ENCODE measurements at places on chromosomes 7 and 10.

DNA sequence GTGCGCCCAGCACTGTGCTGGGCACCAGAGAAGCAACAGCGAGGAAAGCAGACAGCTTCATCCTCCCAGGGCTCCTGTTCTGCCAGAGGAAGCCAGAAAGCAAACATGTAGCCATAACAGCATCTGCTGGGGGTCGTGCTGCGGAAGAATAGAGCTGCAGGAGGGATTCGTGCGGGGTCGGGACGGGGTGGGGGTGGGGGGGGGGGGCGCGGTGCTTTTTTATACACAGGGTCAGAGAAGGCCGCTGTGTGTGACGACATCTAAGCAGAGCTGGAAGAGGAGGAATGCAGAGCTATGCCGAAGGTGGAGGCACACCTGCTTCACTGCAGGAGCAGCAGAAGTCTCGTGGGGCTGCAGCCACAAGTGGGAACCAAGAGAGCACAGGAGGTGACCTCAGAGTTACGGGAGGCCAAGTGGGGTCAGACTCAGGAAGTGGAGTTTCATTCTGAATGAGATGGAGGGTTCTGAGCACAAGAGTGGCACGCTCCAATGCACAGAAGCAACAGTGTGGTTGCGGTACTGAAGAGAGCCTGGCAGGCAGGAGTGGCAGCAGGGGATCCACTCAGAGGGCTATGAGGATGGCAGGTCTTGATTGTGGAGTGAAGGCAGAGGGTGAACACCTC is 11.1 kb downstream of the PKD1L1 start:
- no peak for DNase-seq

- no peak for DNase-seq
Observed at GRCh38 chr7:16918288-16918895, 36.6 kb upstream of the AGR3 start.

DNA sequence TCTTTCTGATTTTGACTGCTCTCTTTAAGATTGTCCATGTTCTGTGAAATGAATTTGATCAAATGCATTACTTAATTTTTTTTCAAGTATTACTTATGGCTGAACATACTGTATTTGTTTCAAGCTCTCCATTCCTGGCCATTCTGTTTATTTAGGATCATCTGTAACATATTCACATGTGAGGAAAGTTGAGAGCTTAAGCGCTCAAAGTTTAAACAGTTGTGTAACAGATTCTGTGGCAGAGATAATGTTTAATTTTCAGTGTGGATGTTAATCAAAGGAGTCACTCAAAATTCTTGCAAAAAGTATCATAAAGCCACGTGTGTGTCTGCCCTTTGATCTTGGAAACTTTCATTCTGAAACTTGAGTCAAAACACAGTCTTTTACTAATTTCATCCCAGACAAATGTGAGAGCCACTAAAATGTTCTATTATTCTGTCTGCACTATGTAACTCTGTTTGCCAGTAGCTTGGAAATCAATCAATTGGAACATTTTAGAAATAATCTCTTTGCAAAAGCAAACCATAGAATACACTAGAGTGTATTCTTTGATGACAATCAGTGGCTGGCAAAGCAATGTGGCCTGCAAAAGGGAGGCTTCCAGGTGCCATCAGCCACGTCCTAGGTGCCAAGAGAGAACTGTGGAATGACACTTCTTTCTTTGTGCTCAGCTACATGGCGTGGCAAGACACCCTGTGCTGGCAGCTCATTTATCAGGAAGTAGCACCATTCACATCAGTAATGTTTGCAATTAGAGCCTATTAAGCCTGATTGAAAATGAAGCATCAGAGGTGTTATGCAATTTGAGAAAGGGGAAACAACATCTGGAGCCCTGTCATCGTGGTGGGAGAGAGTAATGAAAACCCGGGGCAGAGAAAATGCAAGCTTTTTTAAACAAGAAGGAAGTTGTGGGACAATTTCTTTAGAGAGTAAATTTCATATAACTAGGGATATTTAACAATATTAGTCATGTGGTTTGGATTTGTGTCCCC is 40.9 kb downstream of the ARL5B start:
- no peak for DNase-seq

- no peak for DNase-seq
Observed at GRCh38 chr7:51279391-51280023, 37.1 kb downstream of the COBL start.

DNA sequence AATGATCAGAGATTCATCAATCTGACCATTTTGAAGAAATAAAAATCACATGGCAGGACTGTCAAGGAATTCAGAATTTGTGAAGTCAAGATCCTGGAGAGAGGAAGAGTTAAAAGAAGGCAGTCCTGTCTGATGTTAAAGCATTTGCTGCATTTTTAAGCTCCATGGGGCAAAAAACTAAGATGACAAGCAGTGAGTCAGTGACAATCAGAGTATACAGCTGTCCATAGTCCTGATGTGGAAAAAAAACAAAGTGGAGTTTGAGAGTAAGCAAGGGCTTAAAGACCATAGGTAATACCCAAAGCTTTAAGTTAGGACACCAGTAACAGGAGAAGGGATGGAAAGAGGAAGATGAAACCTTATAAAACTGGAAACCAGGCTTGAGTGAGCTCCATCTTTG is 412.7 kb upstream of the ANKRD30A start:
- no peak for DNase-seq

DNA sequence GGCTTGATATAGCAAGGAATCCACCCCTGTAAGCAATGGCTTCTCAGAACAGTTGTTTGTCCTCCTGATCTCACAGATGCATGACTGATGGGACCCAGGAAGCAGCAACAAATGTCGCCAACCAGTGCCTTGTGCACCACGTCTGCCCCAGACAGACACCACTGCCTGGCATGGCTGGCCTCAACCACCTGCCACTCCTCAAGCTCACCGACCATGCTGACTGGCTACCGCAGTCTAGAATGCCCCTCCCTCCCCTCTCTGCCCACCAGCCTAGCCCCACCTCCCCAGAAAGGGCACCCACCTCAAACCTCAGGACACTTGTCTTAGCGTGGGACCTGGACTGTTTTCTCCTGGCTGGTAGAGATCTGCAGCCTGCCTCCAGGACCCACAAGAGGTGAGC is 24.0 kb downstream of the LRRC20 start:
- DNase-seq: no peak

DNA sequence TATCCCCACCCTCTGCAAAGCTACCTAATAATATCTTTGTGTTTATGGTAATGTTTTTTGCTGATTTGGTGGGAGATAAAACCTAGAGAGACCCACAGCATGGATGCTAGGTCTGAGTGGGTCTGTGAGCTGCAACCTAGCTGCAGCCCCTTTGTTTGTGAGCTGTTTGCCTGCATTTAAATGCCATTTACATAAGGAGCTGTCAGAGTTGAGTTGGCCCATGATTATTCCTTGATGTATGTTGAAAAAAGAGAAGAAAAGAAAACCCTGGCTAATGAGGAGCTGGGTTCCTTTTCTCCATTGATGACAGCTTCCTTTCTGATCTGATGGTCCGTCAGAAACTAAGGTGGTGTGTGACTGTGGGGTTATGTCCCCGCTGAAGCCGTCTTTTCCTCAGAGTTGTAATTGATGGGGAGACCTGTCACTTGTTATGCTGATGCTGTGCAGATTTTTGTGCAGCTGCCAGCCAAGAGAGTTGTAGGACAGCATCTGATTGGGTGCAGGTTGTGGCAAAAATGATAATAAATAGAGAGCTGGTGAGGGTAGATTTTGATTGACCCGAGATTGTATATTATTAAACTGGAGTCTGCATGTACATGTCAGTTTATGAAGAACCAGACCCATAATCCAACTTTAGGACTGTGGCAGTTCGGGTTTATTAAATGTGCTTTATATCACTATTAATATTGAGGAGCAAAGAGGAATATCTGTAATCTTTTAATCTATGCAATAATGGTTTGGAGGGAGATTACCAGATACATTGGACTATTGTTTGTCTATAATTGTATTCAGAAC is 219.8 kb downstream of the AUTS2 start:
- DNase-seq: no peak

DNA sequence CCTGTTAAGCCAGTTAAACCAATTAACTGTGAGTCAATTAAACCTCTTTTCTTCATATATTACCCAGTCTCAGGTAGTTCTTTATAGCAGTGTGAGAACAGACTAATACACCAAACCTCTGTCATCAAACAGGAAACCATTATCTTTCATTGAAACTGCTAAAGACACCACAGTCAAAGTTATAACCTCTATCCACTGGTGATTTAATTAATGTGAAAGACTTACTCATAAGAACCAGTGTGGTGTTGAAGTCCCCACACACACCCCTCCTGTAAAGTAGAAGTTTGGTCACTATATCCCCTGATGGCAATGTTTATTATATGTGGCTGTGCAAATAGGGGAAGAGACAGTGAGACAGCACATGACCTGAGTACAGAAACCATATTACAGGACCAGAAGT is 228.1 kb downstream of the NEBL start:
- no peak for DNase-seq

GRCh38 chr10:69955897-69956740 is 96.5 kb upstream of the MACROH2A2 start:
- no peak for DNase-seq

All from activated CD4-positive, alpha-beta T cell treated with anti-CD3 and anti-CD28 coated beads for 24 hours (primary cell).